ENCODE measurements at places on chromosomes 4 and X. TPM values are rescaled to one million over a fixed set of nuclear protein-coding genes. Genes with fewer than 3 reads are reported as not detected.

The MAGEA8 gene
- not detected for total RNA-seq

The RAB39B gene
- total RNA-seq: under 0.01 TPM

GRCh38 chr4:21457086-21457840 lies 491.3 kb downstream of the KCNIP4 start:
- DNase-seq: no peak

GRCh38 chr4:179292468-179292867 lies 1850.2 kb upstream of the AGA start:
- DNase-seq: no peak

All from renal cortical epithelial cell (primary cell).